AG09309 (cell line): ENCODE measurements at places on chromosomes 2 and 18.

GRCh38 chr2:25341753-25342371, at the start of gene DNMT3A:
TSS of gene DNMT3A (minus strand) at chr2:25341925. CDS start at chr2:25313984, 27,941 bp downstream.
- no peak for DNase-seq

GRCh38 chr18:7514796-7515440, 52.2 kb upstream of the PTPRM start:
- no peak for DNase-seq

DNA sequence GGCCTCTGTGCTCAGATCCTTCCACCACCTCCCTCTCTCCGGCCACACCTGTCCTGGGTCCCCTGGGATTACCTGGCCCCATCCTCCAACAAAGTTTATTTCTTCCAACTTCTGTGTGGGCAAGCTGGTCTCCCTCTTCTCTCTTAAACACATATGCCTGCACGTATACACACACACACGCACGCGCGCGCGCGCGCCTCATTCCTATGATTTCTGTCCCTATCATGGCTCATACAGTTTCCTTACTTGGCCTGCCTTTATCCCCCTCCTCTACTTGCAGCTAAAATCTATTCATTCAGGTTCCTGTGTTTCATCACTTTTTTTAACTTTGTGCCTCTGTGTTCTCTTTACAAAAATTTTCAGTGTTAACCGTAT, 96.4 kb downstream of the LOXHD1 start:
- no peak for DNase-seq

GRCh38 chr2:13542642-13543041, 825.9 kb downstream of the TRIB2 start:
- no peak for DNase-seq

- DNase-seq: no peak
These were observed 149.6 kb upstream of the GALNT5 start for GRCh38 chr2:157107877-157108276.

DNA sequence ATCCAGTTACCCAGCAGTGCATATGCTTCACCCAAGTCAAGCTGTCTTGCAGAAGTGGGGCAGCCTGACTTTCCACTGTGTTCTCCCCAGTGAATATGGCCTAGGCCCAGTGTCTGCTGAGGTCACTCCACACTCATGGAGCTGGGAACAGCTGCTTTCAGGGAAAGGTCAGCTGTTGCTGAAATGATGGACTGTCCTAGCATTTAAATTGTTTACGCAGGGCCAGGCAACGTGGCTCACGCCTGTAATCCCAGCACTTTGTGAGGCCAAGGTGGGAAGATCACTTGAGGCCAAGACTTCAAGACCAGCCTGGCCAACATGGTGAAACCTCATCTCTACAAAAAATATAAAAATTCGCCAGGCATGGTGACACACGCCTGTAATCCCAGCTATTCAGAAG, 86.5 kb downstream of the LIPG start:
- DNase-seq: no peak

- no peak for DNase-seq
These were observed 50.5 kb downstream of the DDX1 start for GRCh38 chr2:15642011-15642814.

GRCh38 chr2:67075530-67076238, 321.4 kb upstream of the ETAA1 start:
- DNase-seq: no peak

DNA sequence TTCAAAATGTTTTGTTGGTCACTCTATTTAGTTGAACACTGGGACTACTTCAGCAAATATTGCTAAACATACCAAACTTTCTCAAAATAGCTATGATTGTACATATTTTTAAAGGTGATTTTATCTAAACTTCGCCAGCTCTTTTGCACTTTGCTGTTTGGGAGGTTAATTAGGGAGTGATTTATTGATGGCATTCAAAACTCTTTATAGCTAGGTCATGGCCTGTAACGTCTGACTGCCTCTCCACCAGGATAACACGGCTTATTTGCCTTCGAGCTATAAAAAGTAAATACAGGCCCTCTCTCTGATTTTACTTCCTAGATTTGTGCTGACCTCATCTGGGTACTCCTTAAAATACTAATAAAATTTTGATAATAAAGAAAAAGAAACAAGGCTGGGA, 931.9 kb downstream of the DCDC2C start:
- DNase-seq: no peak

- no peak for DNase-seq
These were observed 835 bp upstream of the IL18RAP start for GRCh38 chr2:102421890-102422759.

DNA sequence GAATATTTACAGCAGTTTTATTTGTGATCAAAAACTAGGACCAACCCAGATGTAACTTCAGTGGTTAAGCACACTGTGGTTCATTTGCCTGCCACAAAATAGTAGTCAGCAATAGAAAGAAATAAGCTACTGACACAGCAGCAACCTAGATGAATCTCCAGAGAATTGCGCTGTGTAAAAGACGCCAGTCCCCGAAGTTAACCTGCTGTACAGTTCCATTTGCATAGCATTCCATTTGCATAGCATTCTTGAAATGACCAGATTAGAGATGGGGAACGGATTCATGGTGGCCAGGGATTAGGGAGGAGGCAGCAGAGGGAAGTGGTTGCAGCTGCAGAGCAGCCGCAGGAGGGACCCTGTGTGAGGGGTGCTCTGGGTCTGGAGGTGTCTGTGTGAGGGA, 39.3 kb upstream of the NFATC1 start:
- no peak for DNase-seq

DNA sequence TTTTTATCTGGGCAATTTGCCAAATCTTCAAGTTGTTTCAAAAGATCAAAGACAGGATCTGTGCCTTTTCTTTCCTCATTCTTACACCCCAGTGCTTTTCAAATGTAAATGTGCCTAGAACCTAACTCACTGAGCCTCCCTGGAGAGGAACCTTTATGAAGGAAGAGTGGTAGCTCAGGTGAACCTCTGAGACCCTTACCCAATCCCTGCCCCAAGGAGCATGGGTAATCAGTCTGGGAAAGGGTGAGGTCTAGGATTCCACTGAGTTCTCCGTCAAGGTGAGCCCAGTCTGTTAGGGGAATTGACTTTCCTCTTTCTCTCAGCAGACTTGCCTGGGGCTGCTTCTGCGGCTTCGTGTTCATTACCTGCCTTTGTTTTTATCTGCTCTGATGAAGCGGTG, 88.1 kb upstream of the MAP4K4 start:
- DNase-seq: no peak

DNA sequence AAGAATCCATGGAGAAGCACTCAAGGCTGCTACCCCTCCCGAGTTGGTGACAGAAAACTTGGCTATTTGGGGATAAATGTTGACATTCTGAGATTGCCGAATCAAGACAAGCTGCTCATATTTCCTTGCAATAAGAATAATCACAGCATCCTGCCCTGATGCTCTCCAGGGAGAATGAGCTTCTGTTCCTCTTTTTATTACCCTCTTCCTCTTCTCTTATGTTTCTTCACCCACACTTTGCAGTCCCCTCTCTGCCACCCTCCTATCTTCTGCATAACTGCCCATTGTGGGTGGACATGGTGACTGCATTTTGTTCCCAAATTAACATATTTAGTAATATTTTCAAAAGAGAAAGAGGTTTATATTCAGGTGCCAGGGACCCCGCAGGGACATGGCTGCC, 11.9 kb upstream of the MSGN1 start:
- DNase-seq: no peak

DNA sequence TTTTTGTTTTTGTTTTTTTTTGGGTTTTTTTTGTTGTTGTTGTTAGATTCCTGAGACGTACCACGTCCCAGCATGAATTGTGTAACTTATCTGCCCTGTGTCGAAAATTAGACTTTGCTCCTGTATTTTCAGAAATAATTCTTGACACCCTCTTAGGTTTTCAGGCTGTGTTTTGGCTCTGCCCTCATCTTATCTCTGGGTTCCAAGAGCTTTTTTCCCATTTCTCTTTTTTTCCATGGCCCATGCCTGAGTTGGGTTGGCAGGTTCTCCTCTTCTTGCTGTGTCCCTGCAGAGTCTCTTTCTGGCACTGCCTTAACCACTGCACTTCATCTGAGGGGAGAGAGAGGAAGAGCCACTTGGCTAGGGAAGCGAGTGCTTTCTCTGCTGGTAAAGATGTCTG, 42.4 kb downstream of the CTIF start:
- DNase-seq: no peak

GRCh38 chr18:42048158-42048557, 93.1 kb downstream of the PIK3C3 start:
- DNase-seq: peak; percentile 71

DNA sequence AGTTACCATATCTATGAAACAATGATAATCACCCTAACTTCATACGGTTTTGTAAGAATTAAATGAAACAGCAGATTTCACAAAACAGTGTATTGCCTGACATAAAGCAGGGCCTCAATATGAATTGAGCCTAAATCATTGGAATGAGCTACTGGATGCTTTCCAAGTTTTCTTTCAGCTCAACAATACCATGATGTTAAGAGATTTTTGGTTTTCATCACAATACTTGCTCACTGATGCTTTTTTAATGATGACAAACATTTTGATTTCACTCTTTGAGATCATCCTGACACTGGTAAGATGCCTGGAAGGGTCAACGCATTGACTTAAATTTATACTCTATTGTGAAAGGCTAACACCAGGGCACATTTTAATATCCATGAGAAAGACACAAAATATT, 377.5 kb downstream of the ZNF521 start:
- no peak for DNase-seq

- DNase-seq: no peak
These were observed 39.5 kb downstream of the MTERF4 start for GRCh38 chr2:241062389-241063092.

- no peak for DNase-seq
These were observed 93.4 kb downstream of the SOS1 start for GRCh38 chr2:39027421-39027820.

DNA sequence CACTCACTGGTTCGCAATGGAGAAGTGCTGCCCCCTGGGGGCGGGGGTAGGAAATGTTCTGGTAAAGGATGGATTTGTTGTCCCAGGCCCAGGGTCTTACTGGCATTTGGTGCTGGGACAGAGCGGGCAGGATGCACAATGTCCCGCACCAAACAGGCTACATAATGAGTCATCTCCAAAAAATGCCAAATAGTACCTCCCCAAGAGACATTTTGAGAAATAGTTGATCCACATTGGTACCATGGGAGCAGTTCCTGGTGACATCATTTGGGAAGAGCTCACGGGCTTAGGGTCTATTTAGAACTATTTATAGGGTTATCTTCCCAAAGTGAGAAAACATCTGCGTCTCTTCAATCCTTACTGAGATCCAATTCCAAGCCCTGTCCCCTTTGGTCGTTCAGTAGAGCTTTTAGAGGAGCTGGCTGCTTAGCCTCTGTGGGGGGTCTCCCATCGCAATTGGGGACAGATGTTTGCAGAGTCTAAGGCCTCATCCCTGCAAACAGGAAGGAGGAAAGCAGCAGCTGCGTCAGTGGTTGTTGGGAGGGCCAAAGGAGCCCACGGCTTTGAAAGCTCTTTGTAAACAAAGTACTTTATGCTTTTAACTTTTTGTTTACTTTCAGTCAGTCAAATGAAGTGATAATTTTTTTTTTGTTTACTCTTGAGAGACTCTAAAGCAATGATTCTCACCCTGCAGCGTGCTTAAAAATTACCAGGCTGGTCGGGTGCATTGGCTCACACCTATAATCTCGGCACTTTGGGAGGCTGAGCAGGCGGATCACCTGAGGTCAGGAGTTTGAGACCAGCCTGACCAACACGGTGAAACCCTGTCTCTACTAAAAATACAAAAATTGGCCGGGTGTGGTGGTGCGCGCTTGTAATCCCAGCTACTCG, 49.3 kb downstream of the GREB1 start:
- no peak for DNase-seq

DNA sequence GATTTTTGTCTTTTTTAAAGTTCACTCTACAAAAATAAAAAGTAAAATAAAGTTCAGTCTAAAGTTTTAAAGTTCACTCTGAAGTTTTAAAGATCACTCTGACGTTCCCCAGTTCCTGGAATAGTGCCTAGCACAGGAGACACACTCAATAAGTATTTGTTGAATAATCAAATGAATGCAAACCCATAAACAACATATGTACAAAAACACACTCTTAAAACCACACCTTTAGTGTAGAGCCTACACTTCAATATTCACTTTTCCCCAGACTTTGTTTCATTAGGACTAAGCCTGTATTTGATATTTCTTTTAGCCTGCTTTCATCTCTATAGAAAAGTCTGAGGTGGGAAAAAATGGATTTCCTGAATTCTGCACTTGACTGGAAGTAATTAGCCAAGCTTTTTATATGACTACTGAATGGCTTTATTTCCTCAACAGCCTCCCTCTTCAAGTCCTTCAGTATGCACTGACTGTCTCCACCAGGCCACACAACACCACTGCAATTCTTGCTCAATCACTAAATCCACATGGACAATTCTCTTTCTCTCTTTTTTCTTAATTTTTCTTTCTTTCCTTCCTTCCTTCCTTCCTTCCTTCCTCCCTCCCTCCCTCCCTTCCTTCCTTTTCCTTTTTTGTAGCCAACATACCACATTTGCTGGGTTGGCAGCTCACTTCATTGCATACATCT, 104.6 kb downstream of the SS18 start:
- DNase-seq: no peak

DNA sequence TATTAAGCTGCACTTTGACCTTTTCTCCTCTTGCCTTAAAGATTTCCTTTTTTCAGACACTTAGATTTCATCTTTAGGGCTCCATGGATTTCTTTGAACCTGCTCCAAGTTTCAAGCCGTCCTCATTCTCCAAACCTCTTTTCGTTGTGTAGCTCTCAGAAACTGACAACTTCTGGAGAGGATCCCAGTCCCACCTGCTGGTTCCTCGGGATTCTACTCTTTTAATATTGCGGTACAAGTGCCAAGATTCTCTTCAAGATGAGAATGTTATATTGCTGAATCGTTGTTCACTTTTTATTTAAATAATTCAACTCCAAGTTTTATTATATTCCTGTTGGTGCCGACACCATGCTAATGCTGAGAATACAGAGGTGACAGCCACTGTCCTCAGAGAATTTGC, 141.1 kb downstream of the CDH20 start:
- no peak for DNase-seq

GRCh38 chr2:26652361-26653041, 11.3 kb upstream of the CIB4 start:
- DNase-seq: peak; percentile 83

DNA sequence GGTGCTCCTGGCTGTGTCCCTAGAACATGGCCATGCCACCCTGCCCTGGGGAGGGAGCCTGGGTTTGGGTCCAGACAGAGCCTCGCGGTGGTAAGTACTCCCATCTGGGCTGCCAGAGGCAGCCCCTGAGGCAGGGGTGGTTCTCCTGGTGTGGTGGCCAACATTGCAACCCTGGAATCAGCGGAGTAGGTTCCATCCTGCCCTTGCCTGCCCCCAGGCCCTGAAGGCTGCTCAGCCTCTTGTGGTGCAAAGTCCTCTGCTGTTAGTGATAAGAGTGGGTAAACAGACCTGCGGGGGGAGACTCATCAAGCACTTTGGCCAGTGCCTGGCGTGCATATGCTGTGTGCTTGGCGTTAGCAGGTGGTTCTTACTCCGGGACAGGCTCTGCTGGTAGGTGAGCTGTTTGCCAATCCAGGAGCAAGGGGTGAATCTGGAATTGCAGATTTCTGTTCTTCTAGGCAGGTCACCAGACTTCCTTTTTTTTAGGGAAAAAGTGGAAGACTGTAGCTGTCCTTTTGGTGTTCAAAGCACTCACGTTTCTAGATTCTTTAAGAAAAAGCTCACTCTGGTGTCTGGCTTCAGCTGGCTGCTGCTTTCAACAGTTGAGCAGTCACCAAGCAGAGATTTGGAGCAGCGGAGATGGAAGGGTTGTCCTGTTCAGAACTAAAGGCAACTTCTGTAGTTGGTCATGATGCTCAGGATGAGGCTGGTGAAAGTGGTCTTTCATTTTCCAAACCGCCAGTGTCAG, 3.2 kb downstream of the CNNM3 start:
- no peak for DNase-seq
